Calu3 (cell line): ENCODE measurements at places on chromosomes 6 and 20. TPM values are rescaled to one million over a fixed set of nuclear protein-coding genes. Genes with fewer than 3 reads are reported as not detected.

Gene CALHM4
- not detected in 2 replicates for total RNA-seq

Gene FRK
- total RNA-seq, result 21.1 and 21.2 TPM in 2 replicates

Gene BIRC7
- total RNA-seq, result 0.26 TPM in 1 of 2 replicates, not detected in the other

Gene GSTA2
- total RNA-seq, result not detected in 2 replicates

Gene GCNT2
- total RNA-seq, result 14.3 and 18.0 TPM in 2 replicates

Gene NT5E
- 52.8 and 76.5 TPM in 2 replicates for total RNA-seq
